ENCODE measurements at places on chromosomes 7 and 10.
A peak's percentile ranks its signal among the peaks of the same experiment; 100 is the strongest.

DNA sequence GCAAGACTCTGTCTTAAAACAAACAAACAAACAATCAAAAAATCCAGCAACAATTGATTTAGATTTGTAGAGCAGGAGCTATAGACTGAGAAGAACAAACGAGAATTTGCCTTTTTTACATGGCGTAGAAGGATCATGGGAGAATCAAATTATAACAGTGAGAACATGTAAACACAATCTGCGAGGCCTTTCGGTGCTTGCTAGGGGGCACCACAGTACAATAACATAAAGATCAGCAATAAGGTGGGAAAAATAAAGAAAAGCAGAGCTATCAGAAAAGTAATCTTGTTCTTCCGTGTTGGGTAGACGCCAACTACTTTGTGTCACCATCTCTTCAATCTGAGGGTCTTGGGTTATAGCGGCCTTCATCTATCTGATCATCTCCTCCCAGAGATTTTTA, 82.2 kb downstream of the NOD1 start:
- no peak for DNase-seq

DNA sequence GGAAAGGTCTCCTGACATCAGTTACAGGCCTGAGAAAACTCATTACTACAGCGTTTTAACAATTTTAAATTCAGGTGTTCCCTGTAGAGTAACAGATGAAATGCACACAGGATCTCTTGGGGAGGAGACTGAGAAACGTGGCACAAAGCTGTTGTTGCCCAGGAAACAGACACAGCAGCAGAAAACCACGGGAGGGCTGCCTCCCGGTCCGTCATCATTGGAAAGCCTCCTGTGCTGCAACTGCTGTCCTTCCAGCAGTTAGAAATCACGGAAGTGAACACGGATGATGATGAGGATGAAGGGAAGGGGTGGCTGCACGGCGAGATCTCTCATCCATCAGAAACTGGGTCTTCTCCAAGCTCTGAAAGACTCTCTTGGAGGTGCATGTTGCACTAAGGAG, 94.6 kb upstream of the RNF32 start:
- DNase-seq, result no peak

DNA sequence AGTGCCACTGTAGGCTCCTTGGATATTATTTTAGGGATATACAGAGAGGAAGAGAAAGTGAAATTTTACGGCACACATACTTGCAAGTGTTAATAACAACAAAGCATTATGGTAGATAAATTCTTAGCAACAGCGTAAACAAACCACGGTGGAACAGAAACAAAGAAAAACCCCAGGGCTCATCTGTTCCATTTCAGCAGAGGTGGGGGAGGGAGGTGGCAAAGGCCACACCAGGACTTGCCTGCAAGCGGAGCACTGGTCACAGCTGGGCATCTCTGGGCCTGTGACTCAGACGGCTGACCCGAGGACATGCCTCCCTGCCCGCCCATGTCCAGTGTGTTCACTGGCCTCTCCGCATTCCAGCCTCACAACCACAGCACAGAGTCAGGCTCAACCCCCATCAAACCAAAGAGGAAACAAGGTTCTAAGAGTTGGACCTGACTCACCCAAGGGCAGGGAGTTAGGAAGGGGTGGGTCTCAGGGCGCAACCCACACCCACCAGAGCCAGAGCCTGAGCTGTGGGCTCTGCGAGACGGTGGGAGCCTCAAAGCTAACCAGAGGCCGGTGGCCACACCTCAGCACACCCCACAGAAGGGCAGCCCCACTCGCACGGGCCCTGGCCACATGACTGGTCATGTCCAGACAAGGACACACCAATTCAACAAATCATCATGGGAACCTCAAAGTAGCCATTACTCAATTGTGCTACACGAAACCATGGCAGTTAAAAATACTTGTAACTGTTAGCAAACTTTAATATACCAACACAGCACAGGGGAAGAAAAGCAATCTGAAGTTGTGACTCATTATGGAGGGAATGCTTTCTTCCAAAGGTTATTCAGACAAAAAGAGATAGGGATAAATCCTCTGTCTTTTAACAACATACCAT, 10.7 kb downstream of the ESYT2 start:
- peak; percentile 94 for DNase-seq

DNA sequence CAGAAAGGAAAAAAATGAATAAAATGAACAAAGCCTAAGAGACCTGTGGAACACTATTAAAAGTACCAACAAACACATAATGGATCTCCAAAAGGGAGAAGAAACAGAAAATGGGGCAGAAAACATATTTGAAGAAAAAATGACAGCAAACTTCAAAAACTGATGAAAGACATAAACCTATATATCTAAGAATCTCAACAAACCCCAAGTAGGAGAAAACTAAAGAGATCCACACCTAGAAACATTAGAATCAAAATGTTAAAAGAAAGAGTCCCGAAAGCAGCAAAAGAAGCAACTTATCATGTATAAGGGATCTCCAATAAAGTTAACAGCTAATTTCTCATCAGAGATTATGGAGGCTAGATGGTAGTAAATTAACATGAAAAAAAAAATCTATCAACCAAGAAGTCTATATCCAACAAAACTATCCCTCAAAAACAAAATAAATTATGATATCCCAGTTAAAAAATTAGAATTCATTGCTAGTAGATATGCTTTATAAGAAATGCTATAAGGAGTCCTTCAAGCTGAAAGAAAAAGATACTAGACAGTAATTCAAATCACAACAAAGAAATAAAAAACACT, 68.0 kb downstream of the DNAJC1 start:
- DNase-seq, result no peak

DNA sequence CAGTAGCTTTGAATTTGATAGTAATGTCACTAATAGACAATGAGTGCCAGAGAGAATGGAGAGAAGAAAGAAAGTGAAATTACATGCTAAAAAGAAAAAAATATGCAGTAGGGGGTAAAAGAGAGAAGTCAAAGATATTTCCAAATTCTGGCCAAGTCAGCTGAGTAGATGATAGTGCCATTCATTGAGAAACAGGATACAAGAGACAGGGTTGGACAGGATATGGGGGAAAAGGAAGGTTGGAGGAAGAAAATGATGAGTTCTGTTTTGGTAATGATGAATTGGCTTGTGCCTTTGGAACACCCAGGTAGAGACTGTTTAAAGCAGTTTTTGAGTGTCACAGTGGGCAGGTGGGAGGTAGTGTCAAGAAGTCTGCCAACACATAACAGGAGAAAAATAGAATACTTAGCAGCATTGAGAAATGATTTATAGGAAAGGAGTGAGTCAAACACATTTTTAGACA, 78.3 kb downstream of the LRRC17 start:
- DNase-seq, result peak; percentile 48

DNA sequence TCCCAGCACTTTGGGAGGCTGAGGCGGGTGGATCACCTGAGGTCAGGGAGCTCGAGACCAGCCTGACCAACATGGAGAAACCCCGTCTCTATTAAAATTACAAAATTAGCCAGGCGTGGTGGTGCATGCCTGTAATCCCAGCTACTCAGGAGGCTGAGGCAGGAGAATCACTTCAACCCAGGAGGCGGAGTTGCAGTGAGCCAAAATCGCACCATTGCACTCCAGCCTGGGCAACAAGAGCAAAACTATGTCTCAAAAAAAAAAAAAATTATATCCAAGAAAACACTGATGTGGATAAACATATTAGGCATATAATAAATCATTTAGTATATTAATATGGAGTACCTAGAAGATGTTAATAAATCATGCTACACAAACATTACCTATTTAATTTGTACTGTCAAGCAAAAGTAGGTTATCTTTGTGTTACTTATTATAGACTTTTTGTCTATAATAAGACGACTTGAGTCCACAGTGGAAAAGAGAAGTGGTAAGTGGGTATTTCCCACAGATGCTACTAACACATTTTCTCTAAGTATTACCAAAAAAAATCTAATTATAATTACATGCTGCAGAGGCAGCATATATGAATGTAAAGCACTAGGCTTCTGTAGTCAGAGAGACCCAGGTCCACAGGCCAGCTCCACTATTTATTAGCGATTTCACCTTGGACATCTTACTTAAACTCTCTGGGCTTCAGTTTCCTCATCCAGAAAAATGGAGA, 34.5 kb downstream of the DNMBP start:
- DNase-seq, result no peak

GRCh38 chr10:132395704-132396493, 1.1 kb upstream of the PWWP2B start:
- DNase-seq, result peak; percentile 28

DNA sequence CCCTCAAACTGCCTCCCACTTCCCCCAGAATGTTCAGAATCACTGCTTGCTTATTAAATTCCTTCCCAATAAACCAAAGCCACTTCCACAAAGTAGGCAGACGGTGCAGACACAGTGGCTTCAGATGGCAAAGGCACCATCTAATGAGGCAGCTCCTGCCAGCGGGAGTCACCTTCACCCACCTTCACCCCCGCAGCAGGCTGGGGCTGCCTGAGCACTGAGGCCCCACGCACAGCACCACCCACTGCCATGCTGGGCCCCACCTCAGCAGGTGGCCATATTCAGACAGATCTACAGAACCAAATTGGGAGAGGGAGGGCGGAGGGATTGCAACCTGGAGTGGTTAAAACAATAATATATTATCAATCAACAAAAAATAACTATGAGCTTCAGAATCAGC, 118.5 kb downstream of the GRID1 start:
- no peak for DNase-seq

DNA sequence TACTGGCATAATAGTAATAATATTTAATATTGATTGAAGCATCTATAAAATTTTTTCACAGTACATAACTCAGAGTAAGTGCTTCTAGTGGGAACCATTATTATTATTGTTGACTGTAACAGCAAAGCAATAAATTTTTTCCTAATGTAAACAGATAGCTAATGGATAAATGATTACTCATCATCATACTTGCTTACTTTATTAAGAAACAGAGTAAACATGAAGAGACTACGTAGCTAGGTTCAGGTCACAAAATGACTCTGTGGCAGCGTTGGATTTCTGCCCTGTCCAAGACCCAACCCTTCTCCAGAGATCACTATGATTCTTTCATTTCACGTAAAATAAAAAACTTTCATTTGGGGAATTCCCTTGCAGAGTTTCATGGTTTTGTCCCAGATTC, 8.3 kb upstream of the ABCB5 start:
- no peak for DNase-seq

- no peak for DNase-seq
Measured at GRCh38 chr10:4883079-4883739, 57.2 kb downstream of the AKR1E2 start.

GRCh38 chr10:77261146-77261545, 376.5 kb downstream of the KCNMA1 start:
- peak; percentile 29 for DNase-seq

- peak; percentile 36 for DNase-seq
Measured at GRCh38 chr7:25389489-25390106, 161.3 kb upstream of the NPVF start.

GRCh38 chr10:75755528-75755927, 324.1 kb downstream of the LRMDA start:
- no peak for DNase-seq

DNA sequence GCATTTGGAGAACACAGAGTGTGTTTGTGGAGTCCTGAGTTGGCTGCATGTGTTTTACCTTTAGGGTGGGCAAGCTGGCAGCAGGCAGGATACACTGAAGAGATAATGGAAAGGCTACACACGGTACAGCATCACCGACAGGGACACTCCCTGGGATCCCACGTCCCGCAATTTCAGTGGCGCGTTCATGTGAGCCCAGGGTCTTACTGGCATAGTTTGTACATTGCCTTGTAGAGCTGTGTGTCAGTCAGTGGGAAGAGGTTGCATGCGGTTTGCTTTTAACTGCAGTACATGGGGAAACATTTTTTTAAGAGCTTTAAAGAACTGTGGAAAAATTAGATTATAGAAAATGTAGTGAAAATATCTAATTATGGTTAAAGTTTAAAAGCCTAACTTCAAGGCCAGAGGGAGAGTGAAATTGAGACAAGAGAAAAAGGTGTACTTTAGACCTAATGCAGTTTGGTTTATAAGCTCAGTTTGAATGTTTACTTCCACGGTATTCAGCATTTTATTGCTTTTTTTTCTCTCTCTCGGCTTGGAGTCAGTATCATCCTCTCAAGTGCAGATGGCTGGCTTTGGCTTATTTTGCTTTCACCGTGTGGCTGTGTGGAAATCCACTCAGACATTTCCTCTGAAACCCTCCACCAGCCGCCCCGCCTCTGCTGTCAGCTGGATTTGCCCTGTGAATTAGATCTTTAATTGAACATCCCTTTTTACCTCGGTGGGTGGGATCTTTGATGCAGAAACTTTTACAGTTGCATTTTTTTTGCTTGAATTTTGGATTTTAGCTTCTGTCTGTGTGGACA, 364.2 kb upstream of the COBL start:
- DNase-seq, result no peak

- no peak for DNase-seq
Measured at GRCh38 chr10:6280291-6280690, 77.6 kb downstream of the PFKFB3 start.

DNA sequence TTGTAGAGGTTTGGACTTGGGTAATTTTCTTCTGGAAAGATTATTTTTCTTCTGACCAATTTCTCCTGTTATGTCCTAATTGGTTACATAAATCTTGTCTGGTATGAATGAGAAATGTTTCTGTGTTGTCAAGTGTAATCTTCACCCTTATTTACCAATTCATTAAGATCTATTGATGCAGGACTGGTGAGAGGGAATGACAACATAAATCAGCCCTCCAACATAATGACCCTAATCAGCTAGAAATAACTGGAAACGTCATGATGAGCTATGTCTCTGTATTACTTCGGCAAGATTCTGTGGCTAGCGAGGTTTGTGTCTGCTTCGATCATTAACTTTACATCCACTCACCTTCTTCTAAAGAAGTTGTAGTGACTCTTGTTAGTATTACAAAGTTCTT, 3.5 kb downstream of the FOXP2 start:
- no peak for DNase-seq

DNA sequence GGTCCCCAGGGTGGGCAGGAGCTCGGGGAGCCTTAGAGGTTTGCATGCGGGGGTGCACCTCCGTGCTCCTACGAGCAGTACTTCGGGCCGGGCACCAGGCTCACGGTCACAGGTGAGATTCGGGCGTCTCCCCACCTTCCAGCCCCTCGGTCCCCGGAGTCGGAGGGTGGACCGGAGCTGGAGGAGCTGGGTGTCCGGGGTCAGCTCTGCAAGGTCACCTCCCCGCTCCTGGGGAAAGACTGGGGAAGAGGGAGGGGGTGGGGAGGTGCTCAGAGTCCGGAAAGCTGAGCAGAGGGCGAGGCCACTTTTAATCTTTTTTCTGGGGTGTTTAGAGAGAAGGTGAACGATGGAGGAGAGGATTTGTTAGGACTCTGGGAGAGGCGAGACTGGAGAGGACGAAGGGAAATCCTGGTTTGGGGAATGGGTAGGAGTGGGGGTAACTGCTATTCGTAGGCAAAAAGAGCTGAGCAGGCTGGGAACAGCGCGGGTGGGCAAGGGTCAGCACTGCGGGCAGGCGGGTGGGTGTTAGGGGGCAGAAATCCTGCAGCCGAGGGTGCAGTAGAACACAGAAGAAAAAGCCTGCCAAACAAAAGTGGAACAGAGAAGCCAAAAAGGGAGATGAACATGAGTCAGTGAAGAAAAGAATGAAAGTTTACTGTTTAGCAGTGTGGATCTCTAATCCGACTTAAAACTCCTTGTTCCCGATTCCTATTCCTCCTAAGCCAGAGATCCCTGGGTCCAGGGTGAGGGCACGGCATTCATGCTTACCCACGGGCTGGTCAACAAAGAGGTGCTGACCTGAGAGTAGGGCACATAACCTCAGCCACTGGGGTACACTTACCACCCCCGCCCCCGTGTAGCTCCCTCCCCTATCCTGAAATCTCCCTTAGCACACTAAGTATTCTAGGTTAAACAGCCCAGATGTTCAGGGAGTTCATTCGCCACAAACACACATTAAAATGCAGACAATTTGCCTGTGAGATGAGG, 26.9 kb downstream of the PRSS2 start:
- no peak for DNase-seq
